NCI-H460 (cell line): ENCODE measurements at places on chromosomes 4 and X.

DNA sequence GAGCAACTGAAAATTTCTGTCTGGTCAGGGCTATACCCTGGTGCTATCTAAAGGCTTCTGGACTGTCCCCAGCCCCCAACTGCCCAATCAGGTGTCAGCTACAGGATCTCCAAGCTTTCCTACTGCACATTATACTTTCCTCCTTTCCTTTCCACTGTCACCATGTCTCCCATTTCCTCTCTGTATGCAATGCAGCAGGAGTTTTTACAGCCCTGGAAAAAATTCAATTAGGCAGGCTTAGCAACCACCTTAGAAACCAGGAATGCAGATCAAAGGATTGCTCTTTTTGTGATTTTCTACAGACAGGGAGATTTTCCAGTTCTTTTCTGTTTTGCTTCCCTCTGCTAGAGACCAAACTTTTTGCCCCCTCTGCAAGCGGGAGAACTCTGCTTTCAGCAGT is 6.0 kb upstream of the NAF1 start:
- no peak for DNase-seq

GRCh38 chrX:24167719-24168472 is 18.4 kb downstream of the ZFX start:
- no peak for DNase-seq

GRCh38 chrX:68847172-68847571 is 18.4 kb downstream of the EFNB1 start:
- no peak for DNase-seq

DNA sequence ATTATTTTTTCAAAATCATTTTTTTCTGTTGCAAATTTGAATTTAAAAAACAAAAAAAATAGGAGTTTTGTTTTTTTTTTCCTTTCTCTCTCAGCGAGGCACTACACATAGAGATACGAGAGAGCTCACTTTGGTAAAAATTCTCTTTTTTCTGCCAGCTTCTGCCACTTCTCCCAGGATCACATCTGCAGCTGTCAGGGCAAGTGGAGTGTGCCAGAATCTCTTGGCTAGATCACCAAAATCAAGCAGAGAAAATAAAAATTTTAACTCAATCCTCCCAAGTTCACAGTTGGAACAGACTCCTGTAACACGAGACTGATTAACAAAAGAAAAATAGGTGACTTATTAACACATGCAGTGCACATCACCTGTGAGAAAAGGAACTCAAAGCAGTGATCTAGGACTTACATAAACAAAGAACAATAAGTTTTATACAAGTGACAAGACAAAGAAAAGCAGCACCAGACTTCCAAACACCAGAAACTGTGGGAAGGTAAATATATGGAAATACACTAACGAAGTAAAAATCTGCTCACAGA is 213.2 kb upstream of the ZFP42 start:
- DNase-seq: no peak

DNA sequence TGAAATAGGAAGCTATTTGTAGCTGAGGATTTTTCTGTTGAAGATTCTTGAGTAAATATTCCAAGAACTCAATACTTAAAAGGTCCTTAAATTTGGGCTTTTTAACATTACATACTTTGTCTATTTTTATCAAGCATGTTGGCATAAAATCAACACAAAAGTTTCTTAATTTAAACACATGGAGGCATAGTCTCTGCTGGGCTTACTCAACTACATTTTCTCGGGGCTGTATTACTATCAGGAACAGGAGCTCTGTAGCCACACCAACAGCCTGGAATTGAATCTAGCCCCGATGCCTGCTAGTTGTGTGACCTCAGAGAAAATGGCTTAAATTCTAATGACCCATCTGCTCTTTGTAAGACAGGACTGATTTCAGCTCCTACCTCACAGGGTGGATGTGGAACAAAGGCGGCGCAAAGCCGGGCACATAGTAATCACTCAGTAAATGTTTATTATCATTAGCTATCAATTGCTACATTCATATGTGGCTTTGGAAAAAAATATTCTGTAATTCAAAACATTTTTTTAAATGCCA is 207.0 kb downstream of the NSUN7 start:
- DNase-seq: no peak
